BJ (cell line): ENCODE measurements at places on chromosomes 3 and 15.

- no peak for DNase-seq
Measured at GRCh38 chr3:157531771-157532170, 28.6 kb upstream of the VEPH1 start.

GRCh38 chr3:71401695-71402231 lies 181.8 kb downstream of the FOXP1 start:
- DNase-seq, result no peak

DNA sequence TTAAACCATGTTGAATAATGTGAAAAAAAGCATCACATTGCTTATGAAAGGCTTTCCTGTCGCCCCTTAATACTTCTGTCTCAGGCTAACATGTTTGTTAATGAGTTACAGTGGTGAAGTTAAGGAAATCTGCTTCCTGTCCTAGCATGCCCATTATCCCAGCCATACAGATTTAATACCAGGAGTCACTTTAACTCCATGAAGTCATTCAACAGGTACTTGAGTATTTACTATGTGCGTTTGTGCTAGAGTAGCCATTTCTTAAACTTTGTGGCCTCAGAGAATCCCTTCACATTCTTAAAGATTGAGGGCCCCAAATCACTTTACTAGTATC lies 10.1 kb upstream of the SETD5 start:
- no peak for DNase-seq

DNA sequence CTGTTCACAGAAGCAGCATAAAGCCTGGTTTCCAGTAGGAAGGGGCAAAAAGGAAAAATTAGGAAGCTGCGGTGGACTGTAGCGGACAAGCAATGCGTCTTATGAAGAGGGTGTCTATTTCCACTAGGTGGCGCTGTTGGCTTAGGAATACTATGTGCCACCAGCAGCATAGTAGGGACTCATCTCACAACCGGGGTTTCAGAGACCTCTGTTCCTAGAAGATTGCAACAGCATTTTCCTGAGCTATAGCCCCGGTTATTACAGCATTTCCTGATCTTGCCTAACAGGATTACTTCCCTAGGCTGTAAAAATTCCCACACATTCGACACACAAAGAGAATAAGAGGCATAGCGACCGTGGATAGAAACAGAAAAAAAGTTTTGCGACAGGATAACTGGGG lies 683.0 kb downstream of the TBL1XR1 start:
- no peak for DNase-seq

- DNase-seq, result no peak
Measured at GRCh38 chr3:133503409-133503808, 70.1 kb upstream of the CDV3 start.

DNA sequence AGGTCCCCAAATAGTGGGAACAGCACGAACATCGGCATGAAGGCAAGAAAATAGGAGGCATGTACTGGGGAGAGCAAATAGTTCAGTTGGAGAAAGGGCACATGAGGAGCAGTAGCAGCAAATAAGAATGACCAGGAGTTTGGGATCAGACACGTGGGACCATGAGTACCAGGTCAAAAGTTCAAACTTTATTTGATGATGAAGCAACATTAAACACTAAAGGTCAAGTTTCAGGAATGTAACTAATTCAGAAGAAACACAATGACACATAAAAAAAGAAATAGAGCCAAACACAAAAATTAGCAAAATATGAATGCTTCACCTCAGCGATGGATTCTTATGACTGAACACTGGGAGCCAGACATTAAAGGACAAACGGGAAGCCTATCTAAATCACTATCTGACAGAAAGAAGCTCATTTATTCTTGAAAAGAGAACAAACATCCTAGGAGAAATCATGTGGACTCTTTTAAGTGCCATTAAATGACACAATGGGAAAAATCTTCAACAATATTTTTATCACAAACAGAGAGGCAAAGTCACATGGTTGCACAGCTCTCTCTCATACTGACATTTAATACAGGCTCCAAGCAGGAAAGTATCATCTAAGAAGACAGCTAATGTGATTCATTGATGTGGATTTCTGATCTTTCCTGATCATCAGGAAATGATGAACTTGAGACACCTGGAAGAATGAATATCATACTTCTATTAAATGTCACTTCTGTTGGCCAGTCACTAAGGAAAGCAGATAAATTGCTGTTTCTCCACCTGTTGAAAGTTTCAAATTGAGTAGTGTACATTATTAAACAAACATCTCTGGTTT lies 216.9 kb upstream of the THBS1 start:
- DNase-seq, result peak; percentile 93

- no peak for DNase-seq
Measured at GRCh38 chr3:58189691-58190090, 21.1 kb downstream of the DNASE1L3 start.
